ENCODE measurements at places on chromosomes 4 and X. TPM values are rescaled to one million over a fixed set of nuclear protein-coding genes. Genes with fewer than 3 reads are reported as not detected.

The DGAT2L6 gene
- not detected for polyA plus RNA-seq

The SPANXD gene
- polyA plus RNA-seq, result not detected

The SPACA5 gene
- not detected for polyA plus RNA-seq

The MGARP gene
- 1.9 TPM for polyA plus RNA-seq

The SPON2 gene
- 0.57 TPM for polyA plus RNA-seq

The BANK1 gene
- not detected for polyA plus RNA-seq

The MND1 gene
- 10.6 TPM for polyA plus RNA-seq

The FOXP3 gene
- polyA plus RNA-seq, result not detected

The TACR3 gene
- polyA plus RNA-seq, result 0.04 TPM

The FGF2 gene
- 5.2 TPM for polyA plus RNA-seq

The BCORL1 gene
- polyA plus RNA-seq, result 1.0 TPM

The C4orf46 gene
- polyA plus RNA-seq, result 13.5 TPM

The FAM114A1 gene
- 0.32 TPM for polyA plus RNA-seq

The FAM9B gene
- not detected for polyA plus RNA-seq
